Stimulated activated CD8-positive, alpha-beta memory T cell treated with anti-CD3 and anti-CD28 coated beads, Interleukin-2, amount 100 ng/mL, for 48 hours (primary cell): ENCODE measurements at places on chromosomes 11 and 22.

- no peak for DNase-seq
Observed at GRCh38 chr11:121367001-121367843, 74.7 kb downstream of the SC5D start.

GRCh38 chr11:125519256-125519655 is 23.2 kb upstream of the FEZ1 start:
- no peak for DNase-seq

- DNase-seq, result no peak
Observed at GRCh38 chr11:95375886-95376285, 144.9 kb upstream of the SESN3 start.

DNA sequence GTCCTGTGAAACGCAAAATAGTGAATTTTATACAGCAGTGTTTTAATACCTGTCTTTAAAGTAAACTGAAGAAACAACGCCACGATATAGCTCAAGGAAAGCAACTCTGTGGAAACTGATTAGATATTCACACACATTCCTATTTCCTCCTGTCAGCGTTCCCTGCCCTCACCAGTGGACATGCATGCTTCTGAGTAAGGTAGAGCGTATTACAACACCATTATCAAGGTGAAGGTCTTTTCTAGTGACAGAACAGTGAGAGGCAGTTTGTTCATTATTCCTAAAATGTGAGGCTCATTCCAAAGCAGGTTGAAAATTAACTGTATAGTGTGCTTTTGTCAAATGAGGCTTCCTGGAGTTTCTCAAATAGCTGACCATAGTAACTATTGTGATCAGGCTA is 153.1 kb downstream of the DDX10 start:
- no peak for DNase-seq

DNA sequence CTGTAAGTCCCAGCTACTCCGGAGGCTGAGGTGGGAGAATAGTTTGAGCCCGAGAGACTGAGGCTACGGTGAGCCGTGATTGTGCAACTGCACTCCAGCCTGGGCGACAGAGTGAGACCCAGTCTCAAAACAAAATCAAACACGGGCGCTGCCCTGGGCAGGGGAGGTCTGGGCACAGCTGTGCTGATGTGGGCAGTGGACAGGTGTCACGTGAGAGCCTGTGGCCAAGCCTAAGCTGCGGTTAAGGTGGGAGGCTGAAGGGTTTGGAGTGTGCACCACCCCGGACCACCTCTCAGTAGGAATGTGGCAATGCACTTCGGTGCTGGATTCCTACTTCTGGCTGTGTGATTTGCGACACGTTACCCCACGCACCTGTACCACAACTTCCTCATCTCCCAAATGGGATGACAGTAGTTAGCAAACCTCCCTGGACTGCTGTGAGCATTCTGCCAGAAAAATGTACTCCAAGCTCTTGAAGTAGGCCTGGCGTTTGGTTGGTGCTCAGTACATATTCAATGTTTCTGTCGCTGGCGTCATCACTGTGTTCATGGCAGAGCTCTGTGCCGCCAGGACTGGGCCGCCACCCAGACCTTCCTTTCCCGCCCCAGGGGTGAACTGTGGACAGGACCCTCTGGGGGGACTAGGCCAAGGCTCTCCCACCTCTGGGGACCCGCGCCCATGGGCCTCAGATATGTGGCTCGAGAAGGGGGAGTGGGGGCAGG is 807 bp upstream of the ZNF74 start:
- no peak for DNase-seq
